ENCODE measurements at places on chromosomes 4 and X.

- no peak for DNase-seq
Measured at GRCh38 chr4:137609718-137610430, 77.6 kb upstream of the PCDH18 start.

DNA sequence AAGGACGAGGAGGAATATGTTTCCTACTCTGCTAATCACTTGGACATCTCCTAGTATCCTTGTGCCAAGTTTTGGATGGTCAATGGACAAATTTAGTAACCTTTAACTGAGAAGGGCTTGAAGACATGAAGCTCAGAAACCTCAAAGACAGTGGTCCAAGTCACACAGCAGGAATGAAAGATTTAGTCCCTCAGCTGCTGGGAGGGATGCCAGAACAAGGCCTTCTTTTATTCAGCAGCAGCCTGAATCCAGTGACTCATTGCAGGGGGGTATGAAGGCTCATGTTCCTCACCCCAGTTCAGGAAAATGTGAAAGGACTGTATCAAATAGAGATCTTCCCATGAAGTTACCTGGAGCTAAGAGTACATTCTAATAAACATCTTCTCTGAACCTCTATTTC lies 214.9 kb upstream of the UGT8 start:
- DNase-seq: no peak

DNA sequence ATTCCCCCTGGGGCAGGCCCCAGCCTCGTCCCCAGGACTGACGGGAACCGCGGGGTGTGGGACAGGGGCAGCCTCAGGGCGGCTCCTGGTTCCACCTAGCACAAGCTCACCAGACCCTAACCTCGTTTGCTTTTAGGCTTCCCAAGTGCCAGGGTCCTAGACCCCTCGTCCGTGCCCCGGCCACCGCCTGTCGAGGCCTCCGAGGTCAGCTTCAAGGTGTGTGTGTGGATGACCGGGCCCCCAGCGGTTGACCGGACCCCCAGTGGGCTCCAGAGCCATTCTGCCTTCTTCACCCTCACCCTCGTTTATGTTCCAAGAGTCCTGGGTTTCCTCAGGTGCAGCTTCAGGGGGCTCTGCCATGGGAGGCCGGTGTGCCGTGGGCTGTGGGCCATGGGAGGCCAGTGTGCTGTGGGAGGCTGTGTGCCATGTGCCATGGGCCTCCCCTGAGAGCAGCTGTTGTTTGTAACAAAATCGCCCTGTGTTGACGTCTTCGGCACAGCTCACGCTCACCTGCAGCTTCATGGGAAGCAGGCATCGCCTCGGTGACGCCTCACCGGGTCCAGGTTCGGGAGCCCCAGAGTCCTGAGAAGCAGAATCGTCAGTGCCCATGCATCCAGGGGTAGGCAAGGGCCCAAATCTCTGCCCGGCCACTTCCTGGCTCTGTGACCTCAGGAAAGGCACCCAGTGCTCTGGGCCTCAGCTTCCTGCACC lies 43.0 kb upstream of the HMX1 start:
- no peak for DNase-seq

GRCh38 chr4:143035661-143036060 lies 149.1 kb upstream of the USP38 start:
- no peak for DNase-seq

DNA sequence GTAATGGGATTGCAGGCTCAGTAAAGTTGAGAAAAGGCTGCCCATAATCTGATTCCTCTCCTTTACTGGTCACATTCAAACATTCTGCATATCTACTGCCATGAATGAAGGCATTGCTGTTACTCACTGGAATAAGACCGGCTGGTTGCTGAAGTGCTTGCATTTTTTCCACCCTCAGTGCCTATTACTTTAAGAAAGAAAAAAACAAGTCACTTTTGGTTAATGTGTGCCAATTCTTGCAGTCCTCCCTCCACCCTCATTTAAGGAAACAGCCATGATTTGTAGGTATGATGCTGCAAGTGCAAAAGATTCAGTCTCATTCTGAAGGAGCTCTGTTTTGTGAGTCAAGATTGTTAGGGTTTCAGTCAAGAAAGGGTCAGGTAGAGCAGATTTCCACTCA lies 94.9 kb downstream of the EMCN start:
- no peak for DNase-seq

DNA sequence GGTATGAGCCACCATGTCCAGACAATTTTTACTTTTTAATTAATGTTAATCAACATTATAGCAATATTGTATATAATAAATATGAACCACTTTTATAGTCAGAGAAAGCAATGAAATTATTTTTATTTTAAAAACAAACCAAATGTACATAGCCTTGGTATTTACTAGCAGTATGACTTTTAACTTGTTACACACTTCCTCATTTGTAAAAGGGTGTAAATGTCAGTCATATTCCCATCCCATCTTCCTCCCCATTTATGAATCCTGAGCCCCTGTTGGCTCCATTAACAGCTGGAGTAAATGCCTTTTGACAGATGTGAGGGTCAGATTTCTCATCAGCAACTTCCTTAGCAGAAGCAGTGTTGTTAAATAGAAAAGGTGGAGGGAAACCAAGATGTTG lies 179.6 kb upstream of the SPRY1 start:
- no peak for DNase-seq

GRCh38 chrX:37662181-37662580 lies 23.4 kb upstream of the XK start:
- DNase-seq: no peak

GRCh38 chr4:19579608-19580007 lies 672.1 kb upstream of the SLIT2 start:
- DNase-seq: no peak

GRCh38 chr4:88958080-88958479 lies 98.9 kb downstream of the FAM13A start:
- no peak for DNase-seq

- DNase-seq: no peak
Measured at GRCh38 chr4:100754751-100755150, 236.9 kb upstream of the EMCN start.

- DNase-seq: no peak
Measured at GRCh38 chr4:100367451-100367850, 150.4 kb downstream of the EMCN start.

DNA sequence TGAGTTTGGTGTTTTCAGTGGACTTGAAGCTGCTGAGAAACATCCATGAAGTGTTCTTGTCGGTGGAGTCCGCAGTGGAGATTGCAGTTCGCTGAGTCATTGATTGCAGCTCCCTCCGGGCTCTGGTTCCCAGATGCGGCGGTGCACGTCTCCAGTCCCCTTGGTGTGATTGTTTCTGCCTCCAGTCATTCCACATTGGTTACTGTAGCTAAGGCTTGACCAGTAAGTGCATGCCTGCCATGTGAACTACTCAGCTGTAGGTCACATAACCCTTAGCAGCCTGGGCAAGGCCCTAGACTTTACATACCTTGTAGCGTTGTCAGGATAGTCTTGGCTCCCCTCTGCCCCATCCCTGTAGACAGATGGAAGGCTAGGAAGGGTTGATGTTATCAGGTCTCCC lies 53.8 kb upstream of the CLCN4 start:
- no peak for DNase-seq

DNA sequence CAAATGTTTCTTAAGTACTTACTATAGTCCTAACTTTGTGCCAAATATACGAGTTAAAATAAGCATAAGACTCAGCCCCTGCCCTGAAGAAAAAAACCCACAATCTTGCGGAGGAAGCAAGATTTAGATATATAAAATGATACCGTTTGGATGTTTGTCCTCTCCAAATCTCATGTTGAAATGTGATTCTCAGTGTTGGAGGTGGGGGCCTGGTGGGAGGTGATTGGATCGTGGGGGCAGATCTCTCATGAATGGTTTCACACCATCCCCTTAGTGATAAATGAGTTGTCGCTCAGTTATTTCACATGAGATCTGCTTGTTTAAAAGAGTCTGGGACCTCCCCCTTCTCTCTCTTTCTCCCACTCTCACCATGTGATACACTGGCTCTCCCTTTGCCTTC lies 28.7 kb downstream of the EFHC2 start:
- no peak for DNase-seq

- no peak for DNase-seq
Measured at GRCh38 chr4:183733181-183733580, 74.1 kb downstream of the TRAPPC11 start.

Measured in glomerular endothelial cell (primary cell).